ENCODE measurements at places on chromosomes 16 and 17. TPM values are rescaled to one million over a fixed set of nuclear protein-coding genes. Genes with fewer than 3 reads are reported as not detected.
A peak's percentile ranks its signal among the peaks of the same experiment; 100 is the strongest.

DNA sequence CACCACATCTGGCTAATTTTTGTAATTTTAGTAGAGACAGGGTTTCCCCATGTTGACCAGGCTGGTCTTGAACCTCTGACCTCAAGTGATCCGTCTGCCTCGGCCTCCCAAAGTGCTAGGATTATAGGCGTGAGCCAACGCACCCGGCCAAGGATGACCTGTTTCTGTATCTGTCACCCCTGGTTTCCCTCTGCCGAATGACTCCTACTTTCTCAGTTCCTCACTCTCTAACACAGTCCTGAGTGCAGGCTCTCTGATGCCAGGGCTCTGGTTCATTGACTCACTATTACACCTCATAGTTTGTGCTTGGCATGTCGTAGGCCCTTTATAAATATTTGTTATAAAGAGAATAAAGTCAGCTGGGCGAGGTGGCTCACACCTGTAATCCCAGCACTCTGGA lies 10.7 kb upstream of the PRPF8 start:
- DNase-seq = no peak

GRCh38 chr17:65588181-65588808 lies 26.8 kb upstream of the AXIN2 start:
- DNase-seq = no peak

DNA sequence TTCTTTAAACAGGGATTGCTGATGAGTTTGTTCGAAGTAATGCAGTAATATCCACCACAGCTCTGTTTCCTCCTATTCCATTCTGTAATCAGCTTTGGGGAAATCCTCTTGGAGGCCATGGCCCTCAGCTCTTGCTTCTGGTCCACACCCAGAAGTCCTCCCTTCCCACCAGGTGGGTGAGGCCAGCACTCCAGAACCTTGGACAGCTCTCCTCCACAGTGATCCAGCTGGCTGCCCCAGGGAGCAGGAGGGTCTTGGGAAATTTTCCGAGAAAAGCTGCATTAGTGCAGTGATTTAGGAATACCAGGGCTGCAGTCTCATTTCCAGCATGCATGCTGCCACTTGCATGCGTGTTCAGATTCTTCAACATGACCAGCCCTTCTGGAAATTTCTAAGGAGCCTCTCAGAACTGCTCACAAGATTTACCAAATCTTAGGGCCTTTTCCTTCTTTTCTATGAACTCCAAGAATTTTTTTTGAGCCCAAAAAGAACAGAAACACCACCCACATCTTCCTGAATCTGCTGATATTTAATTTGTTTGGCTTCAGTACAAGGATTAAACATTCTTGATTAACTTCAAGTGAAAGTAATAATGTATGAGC lies 4.2 kb downstream of the SMPD3 start:
- no peak for DNase-seq

GRCh38 chr17:68803164-68803929 lies 151.8 kb downstream of the ABCA8 start:
- DNase-seq = no peak

GRCh38 chr17:47993031-47993564 lies 22.2 kb downstream of the CDK5RAP3 start:
- DNase-seq = no peak

GRCh38 chr16:14409563-14409962 lies 220.5 kb downstream of the PARN start:
- DNase-seq = no peak

GRCh38 chr17:66518108-66518507 lies 215.7 kb downstream of the PRKCA start:
- DNase-seq = no peak

- no peak for DNase-seq
Measured at GRCh38 chr16:54185045-54185444, 101.5 kb downstream of the IRX3 start.

DNA sequence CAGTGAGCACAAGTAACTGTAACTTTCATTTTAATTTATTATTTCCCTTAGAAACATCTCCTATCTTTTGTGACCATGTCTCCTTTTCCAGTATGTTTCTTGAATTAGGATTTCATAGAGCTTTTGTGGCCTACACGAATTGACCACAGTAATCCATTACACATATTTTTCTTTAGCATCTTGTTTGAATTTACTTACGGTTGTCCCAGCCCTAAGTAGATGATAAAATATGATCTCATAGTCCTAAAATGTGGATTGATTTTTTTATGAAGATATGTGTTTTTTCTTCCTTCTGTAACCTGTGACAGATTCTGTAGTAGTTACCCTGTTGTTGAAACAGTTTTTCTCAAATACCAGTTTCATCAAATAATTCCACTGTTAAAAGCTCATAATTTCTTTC lies 61.5 kb downstream of the NF1 start:
- no peak for DNase-seq

GRCh38 chr17:73297934-73298861 lies 13.6 kb downstream of the CDC42EP4 start:
- no peak for DNase-seq

DNA sequence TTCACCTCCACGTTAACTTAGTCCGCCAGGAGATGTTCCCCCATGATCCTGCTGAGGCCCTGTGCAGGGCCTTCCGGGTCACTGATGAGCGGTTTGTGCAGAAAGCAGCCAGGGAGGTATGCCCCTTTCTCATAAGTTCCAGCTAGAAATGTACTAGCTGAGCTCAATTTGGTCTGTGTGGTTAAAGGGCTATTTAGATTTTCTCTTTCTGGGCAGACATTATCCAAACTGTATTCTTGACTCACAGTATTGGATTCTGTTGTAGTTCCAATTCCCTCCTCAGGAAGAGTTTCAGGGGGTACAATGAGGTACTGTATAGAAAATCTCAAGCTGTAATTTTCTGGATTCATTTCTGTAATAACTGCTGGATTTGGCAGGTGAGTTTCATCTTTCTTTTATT lies 137.1 kb downstream of the TRIM37 start:
- DNase-seq = no peak

DNA sequence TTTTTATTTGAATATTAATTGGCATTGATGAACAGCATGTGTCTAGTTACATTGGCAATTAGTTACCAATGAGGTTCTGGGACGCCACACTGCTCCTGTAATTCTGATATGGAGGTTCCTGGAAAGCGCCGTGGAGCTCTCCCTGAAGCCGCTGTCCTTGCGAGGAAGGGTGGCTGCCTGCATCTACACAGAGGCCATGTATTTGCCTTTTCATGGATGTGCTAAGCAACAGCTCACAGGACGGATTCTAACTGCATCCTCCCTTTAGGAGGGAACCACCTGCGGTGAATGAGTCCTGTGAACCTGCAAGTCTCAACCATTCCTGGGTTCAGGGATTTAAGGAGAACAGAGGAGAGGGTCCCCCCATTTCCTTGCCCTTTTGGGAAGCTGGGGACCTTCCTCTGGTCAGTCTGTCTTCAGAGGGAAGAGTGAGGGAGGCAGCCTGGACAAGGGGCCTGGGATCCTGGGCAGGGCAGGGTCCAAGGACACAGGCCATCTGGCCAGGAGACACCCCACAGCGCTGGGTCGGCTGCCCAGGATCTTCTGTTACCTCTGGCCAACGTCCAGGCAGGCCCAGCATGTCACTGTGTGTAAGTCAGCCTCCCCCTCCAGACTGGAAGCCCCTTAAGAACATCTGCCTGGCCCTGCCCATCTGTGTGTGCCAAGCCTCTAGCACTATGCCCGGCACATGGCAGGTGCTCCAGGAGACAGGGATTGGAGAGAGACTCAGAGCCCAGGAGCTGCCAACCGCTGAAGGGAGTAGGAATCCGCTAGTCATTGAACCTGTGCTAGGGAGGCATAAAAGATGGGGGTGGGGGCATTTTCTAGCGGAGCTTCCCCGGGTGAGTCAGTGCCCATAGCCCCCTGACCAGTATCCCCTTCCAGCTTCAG lies 314.1 kb upstream of the TNRC6C start:
- no peak for DNase-seq

DNA sequence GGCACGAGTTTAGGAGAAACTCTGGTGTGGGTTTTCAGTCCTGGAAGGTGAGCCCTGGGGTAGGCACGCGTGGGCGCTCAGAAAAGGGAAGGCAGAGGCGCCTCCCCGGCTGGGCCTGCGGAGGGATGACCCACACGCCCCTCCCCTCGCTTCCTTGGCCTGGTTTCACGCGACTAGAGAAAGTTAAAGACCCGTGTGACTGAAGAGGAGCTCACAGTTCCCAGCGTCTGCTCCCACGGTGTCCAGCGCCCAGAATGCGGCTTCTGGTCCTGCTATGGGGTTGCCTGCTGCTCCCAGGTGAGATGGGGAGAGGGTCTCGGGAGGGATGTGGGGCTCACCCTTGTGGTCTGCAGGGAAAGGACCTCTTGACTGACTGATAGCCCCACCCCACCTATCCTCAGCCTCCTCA lies at the start of gene CD300LG:
CD300LG (plus strand) TSS at position 214 of the 409 bp plus-strand sequence; CDS start at position 255, 41 bp downstream.
- no peak for DNase-seq

DNA sequence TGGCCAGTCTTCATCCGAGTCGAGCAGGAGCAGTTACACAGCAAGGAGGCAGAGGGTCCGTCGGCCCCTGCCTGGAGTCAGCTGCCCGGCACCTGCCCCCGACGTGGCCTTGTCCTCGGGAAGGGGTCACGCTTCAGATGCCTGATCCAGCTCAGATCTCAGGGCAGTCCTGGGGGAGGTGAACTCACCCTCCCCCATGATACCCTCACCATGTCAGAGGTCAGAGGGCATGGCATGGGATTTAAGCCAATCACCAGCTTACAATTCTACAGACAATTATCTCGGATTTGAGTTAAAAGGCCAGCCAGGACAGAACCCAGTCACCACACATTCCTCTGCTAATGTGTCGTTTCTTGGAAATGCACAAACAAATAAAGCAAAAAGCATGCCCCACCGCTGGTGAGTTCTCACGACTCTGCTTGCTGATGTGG lies 211.3 kb downstream of the FOXL1 start:
- no peak for DNase-seq

GRCh38 chr17:59129814-59130213 lies 23.1 kb upstream of the TRIM37 start:
- no peak for DNase-seq

GRCh38 chr17:42289611-42290181 lies 1.4 kb downstream of the STAT5A start:
- no peak for DNase-seq

- DNase-seq = no peak
Measured at GRCh38 chr17:50117202-50118051, 12.5 kb downstream of the SAMD14 start.

- DNase-seq = no peak
Measured at GRCh38 chr16:88688013-88688778, 1.9 kb upstream of the SNAI3 start.

DNA sequence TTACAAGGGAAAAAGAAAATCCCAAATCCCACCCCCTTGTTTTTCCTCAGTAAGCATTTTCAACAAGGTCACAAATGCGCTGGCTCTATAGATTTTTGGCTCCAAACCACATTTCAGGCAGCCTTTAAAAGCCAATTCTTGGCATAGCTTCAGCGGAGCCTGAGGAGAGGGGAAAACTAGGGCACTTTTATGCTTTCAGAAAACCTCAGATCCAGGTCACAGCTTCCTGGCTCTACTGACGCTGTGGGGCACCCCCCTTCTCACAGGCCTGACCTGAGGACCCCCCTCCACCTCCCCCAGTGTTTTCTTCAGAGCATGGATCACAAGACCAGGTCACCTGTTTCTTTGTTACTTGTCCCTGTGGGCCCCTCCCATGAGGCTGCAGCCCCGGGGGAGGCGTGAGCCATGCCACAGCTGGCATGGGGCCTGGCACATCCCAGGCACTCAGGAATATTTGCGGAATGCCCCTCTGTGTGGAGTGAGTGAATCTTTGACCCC lies 30.1 kb upstream of the MTSS2 start:
- DNase-seq = no peak

- no peak for DNase-seq
Measured at GRCh38 chr16:69542974-69543373, 22.8 kb upstream of the NFAT5 start.

DNA sequence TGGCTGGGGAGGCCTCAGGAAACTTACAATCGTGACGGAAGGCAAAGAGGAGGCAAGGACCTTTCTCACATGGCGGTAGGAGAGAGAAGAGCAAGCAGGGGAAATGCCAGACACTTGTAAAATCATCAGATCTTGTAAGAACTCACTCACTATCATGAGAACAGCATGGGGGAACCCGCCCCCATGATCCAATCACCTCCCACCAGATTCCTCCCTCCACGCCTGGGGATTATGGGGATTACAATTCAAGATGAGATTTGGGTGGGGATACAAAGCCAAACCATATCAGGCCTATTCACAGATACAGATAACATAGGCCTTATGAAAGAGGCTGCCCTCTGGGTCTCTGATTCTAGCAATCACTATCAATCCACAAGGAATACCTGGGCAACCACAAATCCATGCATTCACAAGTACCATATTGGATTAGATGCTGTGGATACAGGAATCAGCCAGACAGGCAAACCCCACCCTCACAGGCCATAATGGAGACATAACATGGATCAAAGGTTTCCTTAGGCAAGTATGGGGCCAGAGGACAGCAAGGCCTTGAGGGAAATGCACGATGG lies 284.9 kb downstream of the SOX9 start:
- DNase-seq = no peak

GRCh38 chr17:63434951-63435571 lies 11.0 kb downstream of the CYB561 start:
- no peak for DNase-seq

DNA sequence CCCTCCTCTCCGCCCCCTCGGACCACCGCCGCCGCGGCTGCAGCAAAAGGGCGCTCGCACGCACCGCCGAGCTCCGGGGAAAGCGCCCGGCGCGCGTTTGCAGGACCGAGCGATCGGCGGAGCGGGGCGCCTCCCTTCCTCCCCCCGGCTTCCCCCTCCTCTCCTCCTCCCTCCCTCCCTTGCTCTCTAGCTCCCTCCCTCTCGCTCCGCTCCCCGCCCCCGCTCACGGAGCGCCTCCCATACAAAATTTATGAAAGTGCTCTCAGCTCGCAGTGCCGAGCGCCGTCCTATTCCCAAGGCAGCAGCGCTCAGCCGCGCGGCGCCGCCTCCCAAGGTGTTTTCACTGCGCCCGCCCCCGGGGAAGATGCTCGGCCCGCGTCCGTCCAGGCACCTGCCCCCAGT lies at the start of gene RTN4RL1:
RTN4RL1 (minus strand) TSS at position 115 of the 402 bp plus-strand sequence. CDS start 469 bp downstream, outside the sequence.
- peak; percentile 76 for DNase-seq

DNA sequence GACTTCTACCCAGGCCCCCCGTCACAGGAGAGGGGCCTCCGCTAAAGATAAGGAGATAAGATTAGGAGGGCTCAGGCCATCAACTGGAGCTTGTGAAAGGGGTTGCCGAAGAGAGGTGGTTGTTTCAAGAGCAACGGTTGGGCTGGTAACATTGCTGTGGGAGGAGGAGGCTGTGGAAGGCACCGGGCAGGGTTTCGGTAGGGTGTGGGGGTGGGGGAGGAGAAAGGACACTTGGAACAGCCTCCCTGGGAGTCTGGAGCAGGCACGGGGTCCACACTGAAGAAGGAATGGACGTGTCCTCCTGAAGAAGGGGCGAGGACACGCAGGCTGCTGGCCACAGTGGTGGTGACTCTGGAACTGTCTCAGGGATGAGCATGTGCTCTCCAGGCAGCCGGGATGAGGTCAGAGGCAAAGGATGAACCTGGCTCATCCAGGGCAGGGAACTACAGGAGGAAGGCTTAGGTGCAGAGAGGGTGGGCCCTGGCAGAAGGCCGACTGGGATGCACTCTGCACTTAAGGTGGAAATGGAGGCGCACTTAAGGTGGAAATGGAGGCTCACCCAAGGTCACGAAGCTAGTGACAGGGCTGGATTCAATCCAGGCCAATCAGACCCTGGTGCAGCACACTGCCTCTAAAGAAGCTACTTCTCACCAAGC lies 1.2 kb upstream of the EPX start:
- no peak for DNase-seq

Gene CLDN7
- 20.5 TPM for total RNA-seq

Gene C16orf46
- 2.0 TPM for total RNA-seq

Gene ATP2A3
- 3.9 TPM for total RNA-seq

Gene CD300E
- total RNA-seq = 0.08 TPM

Gene TNK1
- total RNA-seq = 5.2 TPM

Gene FAM117A
- 5.3 TPM for total RNA-seq

Gene ABCC12
- 0.08 TPM for total RNA-seq

Gene TNP2
- not detected for total RNA-seq

Gene SLC9A5
- 0.30 TPM for total RNA-seq

Gene CCL15
- 13.8 TPM for total RNA-seq

Gene CCL17
- total RNA-seq = not detected

Data from left lobe of liver (tissue), 2 donors.